ENCODE measurements at places on chromosomes 16 and 17. TPM values are rescaled to one million over a fixed set of nuclear protein-coding genes. Genes with fewer than 3 reads are reported as not detected.

The C16orf74 gene
- 11.7 TPM for total RNA-seq

The CDH16 gene
- not detected for total RNA-seq

The SNAI3 gene
- 15.7 TPM for total RNA-seq

The DNAAF8 gene
- 0.12 TPM for total RNA-seq

The MC1R gene
- 13.5 TPM for total RNA-seq

GRCh38 chr17:44907729-44908470 lies 7.4 kb downstream of the GFAP start:
- no peak overlapping the region for H3K27ac ChIP-seq
- H3K4me3 ChIP-seq = no peak overlapping the region
- H3K4me1 ChIP-seq = no peaks in the 10 kb centered on the region
- no peaks in the 10 kb centered on the region for H3K36me3 ChIP-seq
- no peak for DNase-seq
- no peaks in the 10 kb centered on the region for H3K27me3 ChIP-seq

DNA sequence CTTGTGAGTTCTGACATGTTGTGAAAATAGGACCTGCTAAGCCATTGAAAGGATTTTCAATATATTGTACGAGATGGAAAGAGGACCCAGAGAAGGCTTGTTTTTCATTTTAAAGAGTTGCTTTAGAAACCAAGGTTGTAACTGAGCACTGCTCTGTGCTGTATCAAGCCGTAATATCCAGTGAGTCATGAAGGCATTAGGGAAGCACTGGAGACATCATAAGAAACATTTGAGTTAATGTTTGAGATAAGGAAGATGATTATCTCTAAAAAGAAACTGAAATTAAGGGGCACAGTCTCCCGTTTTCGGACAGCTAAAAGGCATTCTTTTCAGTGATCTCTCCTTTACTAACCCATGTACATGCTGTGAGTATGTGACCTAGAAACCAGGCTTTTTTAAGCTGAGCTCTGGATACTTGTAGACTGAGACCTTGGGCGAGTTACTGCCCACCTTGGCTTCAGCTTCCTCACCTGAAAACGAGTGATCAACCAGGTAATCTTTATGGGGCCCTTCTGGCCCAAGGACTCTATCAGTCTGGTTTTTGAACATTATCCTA lies 149.2 kb upstream of the TBX2 start:
- no peaks in the 10 kb centered on the region for H3K4me1 ChIP-seq
- DNase-seq = no peak
- H3K36me3 ChIP-seq = no peaks in the 10 kb centered on the region
- H3K27ac ChIP-seq = no peak overlapping the region
- no peaks in the 10 kb centered on the region for H3K27me3 ChIP-seq

GRCh38 chr17:73401911-73402310 lies 90.1 kb upstream of the CDC42EP4 start:
- no peaks in the 10 kb centered on the region for H3K27me3 ChIP-seq
- H3K36me3 ChIP-seq = no peaks in the 10 kb centered on the region
- peak; percentile 19 for DNase-seq
- no peaks in the 10 kb centered on the region for H3K4me1 ChIP-seq
- H3K27ac ChIP-seq = no peak overlapping the region

DNA sequence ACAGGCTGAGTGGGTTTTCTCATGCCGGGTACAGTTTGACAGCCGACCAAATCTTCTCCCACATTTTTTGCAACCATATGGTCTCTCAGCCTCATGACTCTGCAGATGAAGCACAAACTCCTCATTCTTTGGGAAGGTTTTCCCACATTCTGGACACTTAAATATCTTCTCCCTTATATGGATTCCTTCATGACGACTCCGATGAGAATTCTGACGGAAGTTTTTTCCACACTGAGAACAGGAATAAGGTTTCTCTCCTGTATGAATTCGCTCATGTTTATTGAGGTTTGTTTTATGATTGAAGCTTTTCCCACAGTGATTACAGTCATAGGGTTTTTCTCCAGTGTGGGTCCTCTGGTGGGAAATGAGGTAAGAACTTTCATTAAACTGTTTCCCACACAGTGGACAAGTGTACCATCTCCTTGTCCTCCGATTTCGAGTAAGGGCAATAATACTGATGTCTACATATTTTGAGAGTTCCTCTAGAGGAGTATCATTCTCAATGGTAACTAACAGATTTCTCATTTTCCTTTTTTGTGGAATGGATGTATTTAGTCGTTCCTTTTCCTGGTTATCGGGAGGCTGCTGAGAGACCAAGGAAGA lies 10.9 kb downstream of the ZNF200 start:
- H3K4me3 ChIP-seq = no peak overlapping the region
- H3K36me3 ChIP-seq = peaks cover 22% of the 10 kb centered on the region
- no peaks in the 10 kb centered on the region for H3K4me1 ChIP-seq
- no peaks in the 10 kb centered on the region for H3K27me3 ChIP-seq
- no peak overlapping the region for H3K27ac ChIP-seq
- no peak for DNase-seq

DNA sequence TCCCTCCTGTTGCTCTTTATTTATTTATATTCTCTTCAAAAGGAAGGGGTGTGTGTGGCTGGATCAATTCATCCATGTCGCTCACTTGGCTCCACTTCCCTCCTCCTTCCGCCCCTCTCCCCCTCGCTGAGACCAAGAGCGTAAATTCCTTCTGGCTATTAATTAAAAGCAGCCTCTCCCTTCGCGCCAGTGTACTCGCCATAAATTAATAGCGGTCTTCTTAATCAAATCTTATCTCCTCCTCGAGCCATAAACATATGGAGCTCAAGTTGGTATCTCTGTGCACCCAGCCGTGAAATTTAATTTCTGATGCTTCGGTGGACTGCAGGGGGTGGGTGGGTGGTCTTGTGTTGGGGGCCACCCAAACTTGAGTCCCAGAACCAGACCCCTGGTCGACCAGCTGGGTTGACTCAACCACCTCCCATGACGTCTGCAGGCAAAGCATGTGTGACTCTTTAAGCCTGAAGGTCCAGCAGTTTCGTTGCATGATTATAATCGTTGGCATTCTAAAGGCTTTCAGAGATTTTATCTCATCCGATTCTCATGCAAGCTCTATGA lies 57.9 kb downstream of the SDK2 start:
- no peaks in the 10 kb centered on the region for H3K27me3 ChIP-seq
- no peak overlapping the region for H3K27ac ChIP-seq
- no peak overlapping the region for H3K4me3 ChIP-seq
- H3K36me3 ChIP-seq = no peaks in the 10 kb centered on the region

- no peak overlapping the region for H3K4me3 ChIP-seq
- H3K27ac ChIP-seq = no peak overlapping the region
- H3K4me1 ChIP-seq = peaks cover 11% of the 10 kb centered on the region
Measured at GRCh38 chr17:17952691-17953090, 19.5 kb downstream of the TOM1L2 start.

GRCh38 chr16:27748868-27749546 lies 199.1 kb downstream of the KATNIP start:
- H3K36me3 ChIP-seq = no peaks in the 10 kb centered on the region
- H3K27me3 ChIP-seq = no peaks in the 10 kb centered on the region
- peaks cover 7% of the 10 kb centered on the region for H3K4me1 ChIP-seq
- no peak overlapping the region for H3K4me3 ChIP-seq
- DNase-seq = no peak

DNA sequence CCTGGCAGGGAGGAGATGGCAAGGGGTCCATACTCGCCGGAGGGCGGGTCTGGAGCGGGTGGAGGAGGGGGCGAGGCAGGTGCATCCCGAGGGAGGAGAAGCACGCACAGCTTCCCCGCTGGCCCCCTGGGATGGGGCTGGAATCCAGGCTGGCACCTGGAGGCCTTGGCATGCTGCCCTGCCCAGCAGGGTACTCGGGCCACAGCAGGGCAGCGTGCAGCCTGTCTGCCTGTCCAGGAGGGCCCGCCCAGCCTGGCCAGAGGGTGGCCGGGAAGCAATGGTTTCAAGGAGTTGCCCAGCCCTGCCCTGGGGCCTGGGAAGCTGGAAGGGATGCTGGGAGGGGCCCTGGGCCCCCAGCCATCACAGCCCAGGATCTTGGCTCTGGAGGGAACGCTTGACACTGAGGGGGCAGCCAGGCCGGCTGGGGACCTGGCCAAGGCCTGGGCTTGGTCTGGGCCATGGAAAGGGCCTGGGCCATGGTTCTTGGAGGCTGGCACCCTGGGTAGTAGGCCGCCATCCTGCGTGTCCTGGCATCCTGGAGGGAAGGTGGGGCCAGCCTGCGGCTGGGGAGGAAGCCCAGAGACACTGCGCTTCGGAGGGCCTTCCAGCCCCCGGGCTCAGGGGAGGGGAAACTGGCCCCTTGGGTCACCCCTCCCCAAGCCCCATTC lies 1.1 kb downstream of the GLIS2 start:
- no peak overlapping the region for H3K4me3 ChIP-seq
- H3K4me1 ChIP-seq = peaks cover 23% of the 10 kb centered on the region
- no peak for DNase-seq
- H3K36me3 ChIP-seq = no peaks in the 10 kb centered on the region

GRCh38 chr16:87828071-87828906 lies 41.0 kb downstream of the SLC7A5 start:
- no peaks in the 10 kb centered on the region for H3K27me3 ChIP-seq
- H3K36me3 ChIP-seq = no peaks in the 10 kb centered on the region
- peak; percentile 42 for DNase-seq
- H3K27ac ChIP-seq = no peak overlapping the region
- H3K4me3 ChIP-seq = no peak overlapping the region

- H3K36me3 ChIP-seq = no peaks in the 10 kb centered on the region
- no peaks in the 10 kb centered on the region for H3K27me3 ChIP-seq
- H3K4me1 ChIP-seq = no peaks in the 10 kb centered on the region
- no peak overlapping the region for H3K4me3 ChIP-seq
- H3K27ac ChIP-seq = no peak overlapping the region
Measured at GRCh38 chr17:52244689-52245088, 86.2 kb upstream of the CA10 start.

DNA sequence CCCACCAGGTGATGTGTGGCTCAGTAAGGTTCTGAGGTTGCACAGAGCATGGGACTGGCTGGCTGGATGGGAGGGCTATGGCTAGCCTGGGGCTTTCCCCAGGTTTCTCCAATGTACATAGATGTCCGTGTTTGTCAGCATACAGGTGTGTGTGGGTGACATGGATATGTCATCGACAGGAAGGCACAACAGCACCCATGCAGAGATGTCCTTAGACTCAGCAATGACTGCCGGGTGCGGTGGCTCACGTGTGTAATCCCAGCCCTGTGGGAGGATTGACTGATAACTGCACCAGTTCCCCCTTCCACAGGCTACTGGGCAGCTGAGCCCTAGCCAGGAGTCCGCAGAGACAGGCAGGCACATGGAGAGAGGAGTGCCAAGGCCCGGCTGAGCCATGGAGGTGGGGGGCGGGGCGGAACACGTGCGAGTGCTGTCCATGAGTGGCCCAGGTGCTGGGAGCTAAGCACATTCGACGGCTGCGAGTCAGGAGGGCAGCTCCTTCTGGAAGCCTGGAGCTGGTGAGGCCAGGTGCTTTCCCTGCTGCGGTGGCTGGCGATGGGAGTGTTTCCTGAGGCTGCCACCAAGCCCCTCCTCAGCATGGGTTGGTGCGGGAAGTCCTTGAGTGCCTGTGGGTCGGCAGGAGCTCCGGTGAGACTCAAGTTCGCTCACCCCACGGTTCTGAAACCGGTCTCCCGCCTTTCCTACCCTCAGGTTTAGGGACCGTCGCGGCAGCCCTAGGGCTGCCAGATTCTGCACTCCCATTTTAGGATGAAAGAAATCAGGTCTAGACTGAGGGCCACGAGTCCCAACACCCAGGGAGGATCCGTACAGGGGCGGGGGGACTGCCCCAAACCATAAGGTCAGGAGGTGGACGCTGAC lies 858 bp upstream of the ASPSCR1 start:
- DNase-seq = no peak
- H3K36me3 ChIP-seq = no peaks in the 10 kb centered on the region
- peak overlapping the region; percentile 74 for H3K4me3 ChIP-seq
- H3K27ac ChIP-seq = peak overlapping the region; percentile 80
- H3K27me3 ChIP-seq = no peaks in the 10 kb centered on the region
- H3K4me1 ChIP-seq = peaks cover 31% of the 10 kb centered on the region

- H3K4me3 ChIP-seq = peak overlapping the region; percentile 17
- H3K4me1 ChIP-seq = peaks cover 28% of the 10 kb centered on the region
- peak overlapping the region; percentile 48 for H3K27ac ChIP-seq
- H3K36me3 ChIP-seq = no peaks in the 10 kb centered on the region
- peak; percentile 20 for DNase-seq
Measured at GRCh38 chr17:82023447-82024241, 539 bp downstream of the LRRC45 start.

GRCh38 chr17:58059141-58059540 lies 24.1 kb upstream of the DYNLL2 start:
- no peaks in the 10 kb centered on the region for H3K36me3 ChIP-seq
- H3K4me1 ChIP-seq = no peaks in the 10 kb centered on the region

DNA sequence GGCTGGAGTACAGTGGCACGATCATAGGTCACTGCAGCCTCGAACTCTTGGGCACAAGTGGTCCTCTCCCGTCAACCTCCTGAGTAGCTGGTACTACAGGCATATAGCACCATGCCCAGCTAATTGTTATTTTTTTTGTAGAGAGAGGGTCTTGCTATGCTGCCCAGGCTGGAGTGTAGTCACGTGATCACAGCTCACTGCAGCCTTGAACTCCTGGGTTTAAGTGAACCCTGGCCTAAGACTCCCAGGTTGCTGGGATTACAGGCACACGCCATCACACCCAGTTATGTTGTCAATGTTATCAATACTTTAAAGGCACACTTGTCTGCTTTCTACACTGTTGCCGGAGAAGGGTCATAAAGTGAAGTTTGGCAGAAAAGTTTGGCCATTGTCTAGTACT lies 22.0 kb upstream of the LASP1NB start:
- no peak for DNase-seq
- no peak overlapping the region for H3K4me3 ChIP-seq
- peak overlapping the region; percentile 11 for H3K27ac ChIP-seq
- peaks cover 33% of the 10 kb centered on the region for H3K36me3 ChIP-seq
- H3K4me1 ChIP-seq = peaks cover 65% of the 10 kb centered on the region

DNA sequence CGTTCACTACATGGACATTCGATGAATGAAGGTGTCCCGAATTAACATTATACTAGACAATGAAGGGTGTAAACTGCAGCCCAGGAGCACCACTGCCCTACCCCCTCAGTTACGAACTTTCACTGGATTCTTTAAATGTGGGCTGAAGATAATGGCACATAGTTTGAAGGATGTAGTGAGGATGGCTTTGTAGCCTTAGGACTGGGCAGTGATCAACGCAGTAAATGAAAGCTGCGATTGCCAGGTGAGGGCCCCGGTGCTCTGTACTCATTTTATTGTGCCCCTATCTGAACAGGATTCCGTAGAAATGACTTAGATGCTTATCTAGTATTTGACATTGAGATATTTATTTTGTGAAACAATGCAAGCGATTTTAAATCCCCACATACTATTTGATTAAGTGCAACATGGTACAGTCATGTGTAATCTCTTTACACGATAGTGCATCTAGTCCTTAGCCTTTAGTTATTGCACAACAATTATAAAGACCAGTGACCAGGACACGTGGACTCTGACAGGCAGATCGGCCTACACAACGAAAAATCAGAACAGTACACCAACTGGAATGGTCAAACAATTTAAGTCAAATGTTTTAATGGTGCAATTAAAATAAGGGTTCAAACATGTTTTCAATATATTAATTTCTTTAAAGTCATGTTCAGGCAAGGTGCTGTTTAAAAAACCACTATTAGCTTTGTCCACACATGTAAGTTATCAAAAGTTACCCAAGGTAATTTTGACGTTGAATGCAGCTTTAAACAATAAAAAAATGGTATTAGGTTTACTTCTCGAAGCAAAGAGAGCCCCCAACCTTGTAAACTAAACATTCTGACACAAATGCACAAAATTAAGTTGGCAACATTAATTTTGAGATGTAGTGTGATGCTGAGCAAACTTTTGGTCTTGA lies 17.4 kb upstream of the ERN1 start:
- H3K4me1 ChIP-seq = peaks cover 22% of the 10 kb centered on the region
- peaks cover 8% of the 10 kb centered on the region for H3K36me3 ChIP-seq
- DNase-seq = no peak
- H3K27ac ChIP-seq = peak overlapping the region; percentile 87
- peak overlapping the region; percentile 77 for H3K4me3 ChIP-seq
- no peaks in the 10 kb centered on the region for H3K27me3 ChIP-seq

All from CD4-positive, alpha-beta memory T cell (primary cell).